ENCODE measurements at places on chromosomes 7 and 10. TPM values are rescaled to one million over a fixed set of nuclear protein-coding genes. Genes with fewer than 3 reads are reported as not detected.

The AOAH gene
- 20.8 TPM for total RNA-seq

The NPFFR1 gene
- total RNA-seq = not detected

The RSBN1L gene
- total RNA-seq = 31.5 TPM

The NUTM2A gene
- 0.80 TPM for total RNA-seq

The COL26A1 gene
- not detected for total RNA-seq

The SPRN gene
- total RNA-seq = not detected

The PAPOLB gene
- total RNA-seq = not detected

The SPDYE6 gene
- total RNA-seq = not detected
